CD4-positive, alpha-beta memory T cell (primary cell): ENCODE measurements at places on chromosomes 3 and 15.

GRCh38 chr3:53150247-53151085, 10.5 kb upstream of the PRKCD start:
- DNase-seq: no peak

GRCh38 chr3:122030381-122031122, 8.5 kb upstream of the ILDR1 start:
- peak; percentile 4 for DNase-seq

DNA sequence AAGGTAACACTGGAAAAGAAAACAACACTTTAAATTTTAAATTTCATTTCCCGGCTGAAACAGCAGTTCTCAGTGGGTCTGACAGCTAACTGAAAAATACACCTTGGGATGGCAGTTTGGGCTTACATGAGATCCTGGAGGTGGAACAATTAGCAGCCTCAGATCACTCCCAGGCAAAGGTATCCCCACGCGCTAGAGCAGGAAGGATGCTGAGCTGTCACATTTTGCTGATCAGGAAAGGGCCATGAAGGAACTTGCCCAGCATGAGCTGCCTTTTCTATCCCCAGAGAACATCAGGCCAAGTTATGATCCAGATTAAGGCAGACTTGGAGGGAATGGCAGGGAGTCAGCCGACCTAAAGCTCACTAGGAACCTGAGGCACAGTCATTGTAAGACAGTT, 204.8 kb upstream of the SLC2A2 start:
- DNase-seq: no peak

GRCh38 chr15:40102897-40103858, 5.5 kb downstream of the BMF start:
- DNase-seq: no peak

- DNase-seq: no peak
Observed at GRCh38 chr3:42002790-42003189, 40.9 kb upstream of the ULK4 start.

GRCh38 chr3:175702956-175703355, 843.8 kb downstream of the NAALADL2 start:
- no peak for DNase-seq

DNA sequence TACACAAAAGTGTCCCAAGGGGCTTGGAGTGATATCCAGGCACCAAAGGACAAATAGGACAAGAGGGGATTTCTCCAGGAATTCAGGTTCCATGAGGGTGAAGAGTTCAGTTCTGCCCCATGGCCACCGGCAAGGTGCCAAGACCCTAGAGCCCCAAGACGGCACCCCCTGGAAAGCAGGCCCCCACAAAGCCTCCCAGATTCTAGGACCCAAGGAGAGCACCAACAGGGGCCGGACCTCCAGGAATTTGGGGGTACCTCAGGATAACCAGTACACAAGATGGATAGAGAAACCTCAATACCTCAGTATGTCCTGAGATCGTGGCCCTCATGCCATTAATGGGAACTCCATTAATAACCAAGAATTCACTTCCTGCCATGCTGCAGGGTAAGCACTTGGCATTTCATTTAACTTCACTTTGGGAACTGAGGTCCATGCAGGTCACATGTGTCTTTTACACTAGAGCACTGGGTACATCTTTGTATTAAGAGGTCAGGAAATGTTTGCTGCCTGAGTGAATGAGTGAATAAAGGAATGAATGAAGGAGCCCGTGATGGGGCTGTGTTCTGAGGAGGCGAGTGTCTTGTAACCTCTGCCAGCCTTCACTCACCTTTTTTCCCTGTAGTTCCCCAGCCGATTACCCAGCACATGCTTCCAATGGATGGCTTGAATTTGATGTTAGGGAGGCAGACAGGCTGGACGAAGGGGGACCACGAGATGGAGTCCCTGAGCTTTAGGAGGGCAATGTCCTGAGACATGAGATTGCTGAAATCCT, 15.5 kb upstream of the PRSS50 start:
- no peak for DNase-seq
